NB4 (cell line): ENCODE measurements at places on chromosomes 4 and X.

DNA sequence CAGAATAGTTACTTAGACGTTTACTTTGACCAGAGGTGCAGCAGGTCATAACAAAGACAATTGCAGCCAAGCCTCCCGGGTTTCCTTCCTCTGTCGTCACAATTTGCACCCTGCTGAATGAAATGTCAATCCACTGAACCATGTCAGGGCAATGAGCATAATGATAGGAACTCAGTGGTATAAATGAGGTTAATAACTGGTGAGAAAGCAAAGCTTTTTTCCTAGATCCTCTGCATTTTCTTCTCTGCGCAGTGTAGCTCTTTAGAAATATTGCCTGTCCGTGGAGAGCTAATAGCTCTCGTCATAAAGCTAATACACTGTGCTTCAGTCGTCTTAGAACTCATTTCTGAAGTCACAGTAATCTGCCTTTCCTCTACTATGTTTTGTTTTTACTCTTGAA is 1960.1 kb upstream of the ADGRL3 start:
- DNase-seq = no peak

- no peak for DNase-seq
Observed at GRCh38 chr4:155208258-155209054, at the start of gene NPY2R. NPY2R (plus strand) TSS chr4:155208636; CDS start chr4:155213940, 5,304 bp downstream.

- no peak for DNase-seq
Observed at GRCh38 chr4:80196259-80196921, 913 bp upstream of the PRDM8 start.

- DNase-seq = no peak
Observed at GRCh38 chrX:102604327-102604726, 5.0 kb downstream of the ARMCX5 start.

- DNase-seq = no peak
Observed at GRCh38 chrX:133881007-133881406, 104.4 kb downstream of the GPC3 start.

DNA sequence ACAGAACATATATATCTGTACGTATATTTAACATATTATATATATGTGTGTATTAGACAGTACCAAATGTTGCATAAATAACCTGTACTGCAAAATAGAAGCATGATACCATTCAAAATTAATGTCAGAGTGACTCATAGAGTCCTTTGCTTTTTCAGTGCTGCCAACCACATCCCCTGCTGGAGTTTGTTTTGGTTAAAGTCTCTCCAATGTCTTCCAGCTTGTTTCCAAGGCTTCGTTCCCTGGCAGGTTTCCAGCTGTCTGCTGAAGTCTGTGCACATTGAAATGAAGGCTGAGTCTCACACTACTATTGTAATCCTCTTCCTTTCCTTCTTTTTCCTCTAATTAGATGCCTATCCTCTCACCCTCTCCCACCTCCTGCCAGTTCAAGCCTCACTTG is 14.9 kb downstream of the NRK start:
- DNase-seq = no peak

DNA sequence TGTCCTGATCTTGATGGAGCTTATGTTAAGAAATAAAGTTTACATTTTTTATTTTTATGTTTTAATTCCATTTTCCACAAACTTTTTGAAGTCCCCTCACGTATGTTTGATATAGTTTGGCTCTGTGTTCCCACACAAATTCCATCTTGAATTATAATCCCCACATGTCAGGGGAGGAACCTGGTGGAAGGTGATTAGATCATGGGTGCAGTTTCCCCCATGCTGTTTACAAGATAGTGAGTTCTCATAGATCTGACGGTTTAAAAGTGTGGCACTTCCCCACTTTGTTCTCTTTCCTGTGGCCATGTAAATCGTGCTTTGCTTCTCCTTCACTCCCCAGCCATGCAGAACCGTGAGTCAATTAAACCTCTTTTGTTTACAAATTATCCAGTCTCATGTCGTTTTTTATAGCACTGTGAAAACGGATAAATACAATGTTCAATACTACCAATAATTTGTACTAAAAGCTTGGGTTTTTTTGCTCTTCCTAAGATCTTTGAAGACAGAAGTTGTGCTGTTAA is 89.8 kb downstream of the PAPSS1 start:
- no peak for DNase-seq

- no peak for DNase-seq
Observed at GRCh38 chrX:79719568-79720231, 294.9 kb upstream of the TBX22 start.

DNA sequence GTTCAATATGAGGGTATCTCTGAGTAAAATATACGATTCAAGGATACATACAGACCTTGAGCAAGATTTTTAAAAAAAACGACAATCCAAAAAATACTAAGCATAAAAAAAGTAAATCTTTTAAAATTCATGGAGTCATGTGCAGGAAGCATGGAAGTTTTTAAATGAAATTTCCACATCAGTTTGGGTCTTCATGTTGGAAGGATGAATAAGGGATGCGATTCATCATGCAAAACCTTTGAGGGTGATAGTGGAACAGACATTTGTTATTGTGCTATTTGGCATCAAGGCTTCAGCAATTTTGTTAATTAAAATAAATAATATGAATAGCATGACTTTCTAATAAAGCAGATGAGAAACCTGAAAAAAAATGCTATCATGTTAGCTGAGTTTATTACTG is 815.0 kb upstream of the PCDH10 start:
- DNase-seq = no peak
